A549 treated with Mapracorat at 1 μM for 4 hours (cell line): ENCODE measurements at places on chromosomes 16 and 17. TPM values are rescaled to one million over a fixed set of nuclear protein-coding genes. Genes with fewer than 3 reads are reported as not detected.

Gene NXPH3
- total RNA-seq: 0.85 to 1.1 TPM (median 0.90 TPM) in 5 replicates

Gene HOXB6
- 2.9 to 5.9 TPM (median 5.1 TPM) in 5 replicates for total RNA-seq

Gene KCNJ16
- 0.14 to 0.30 TPM (median 0.23 TPM) in 5 replicates for total RNA-seq

Gene DPEP1
- 0.55 to 1.6 TPM (median 1.6 TPM) in 5 replicates for total RNA-seq

Gene SECTM1
- total RNA-seq: 1.3 to 2.5 TPM (median 2.0 TPM) in 5 replicates

Gene IRF8
- 0.13 to 0.39 TPM (median 0.22 TPM) in 5 replicates for total RNA-seq

Gene CNOT1
- total RNA-seq: 110 to 166 TPM (median 122 TPM) in 5 replicates

Gene MAPT
- 1.2 to 2.5 TPM (median 1.5 TPM) in 5 replicates for total RNA-seq

Gene CDC6
- total RNA-seq: 47.3 to 56.4 TPM (median 52.7 TPM) in 5 replicates

Gene COPZ2
- 14.5 to 17.2 TPM (median 15.5 TPM) in 5 replicates for total RNA-seq

Gene TMIGD1
- not detected in 5 replicates for total RNA-seq

Gene TEKT5
- not detected in 5 replicates for total RNA-seq
